NCI-H524 (cell line): ENCODE measurements at places on chromosomes 1 and 21.
A peak's percentile ranks its signal among the peaks of the same experiment; 100 is the strongest.

- no peak for DNase-seq
These were observed 2.3 kb upstream of the RIPK4 start for GRCh38 chr21:41769111-41769510.

- DNase-seq, result no peak
These were observed 26.4 kb downstream of the PLXNA2 start for GRCh38 chr1:208217781-208218180.

- DNase-seq, result no peak
These were observed 149.5 kb upstream of the B3GALT2 start for GRCh38 chr1:193335806-193336428.

DNA sequence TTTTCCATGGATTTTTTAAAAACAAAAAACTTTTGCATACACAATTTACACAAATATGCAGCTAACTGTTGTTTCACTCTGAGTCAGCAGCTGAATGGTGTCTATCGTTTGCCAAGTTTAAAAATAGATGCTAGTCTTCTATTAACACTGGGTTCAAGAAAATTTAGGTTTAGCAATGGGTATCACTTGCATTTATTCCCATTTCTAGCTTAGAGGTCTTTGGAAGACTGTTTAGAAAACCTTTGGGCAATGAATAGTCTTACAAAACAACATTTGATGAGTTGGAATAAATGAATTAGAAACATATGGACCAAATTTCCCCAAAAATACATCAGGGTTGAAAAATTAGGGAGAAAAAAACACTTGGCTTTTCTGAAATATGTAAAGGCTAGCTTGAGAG is 165.8 kb downstream of the LYPLAL1 start:
- DNase-seq, result no peak

DNA sequence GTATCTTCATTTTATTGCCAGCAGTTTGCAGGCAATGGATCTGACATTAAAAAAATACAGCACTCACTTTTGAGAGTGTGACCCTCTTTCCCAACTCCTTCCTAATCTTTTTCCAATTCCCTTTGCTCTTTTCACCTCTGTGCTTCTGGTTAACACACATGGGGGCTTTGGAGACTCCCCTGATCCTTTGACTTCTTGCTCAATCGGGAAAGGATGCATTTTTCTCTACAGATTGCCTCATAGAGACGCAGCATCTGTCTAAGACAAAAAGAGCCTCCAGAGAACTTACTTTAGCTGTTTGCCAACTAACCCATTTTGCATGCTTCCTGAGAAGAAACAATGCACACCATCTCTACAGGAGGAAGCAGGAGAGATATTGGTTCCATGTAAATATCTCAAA is 378.3 kb downstream of the PBX1 start:
- DNase-seq, result no peak

DNA sequence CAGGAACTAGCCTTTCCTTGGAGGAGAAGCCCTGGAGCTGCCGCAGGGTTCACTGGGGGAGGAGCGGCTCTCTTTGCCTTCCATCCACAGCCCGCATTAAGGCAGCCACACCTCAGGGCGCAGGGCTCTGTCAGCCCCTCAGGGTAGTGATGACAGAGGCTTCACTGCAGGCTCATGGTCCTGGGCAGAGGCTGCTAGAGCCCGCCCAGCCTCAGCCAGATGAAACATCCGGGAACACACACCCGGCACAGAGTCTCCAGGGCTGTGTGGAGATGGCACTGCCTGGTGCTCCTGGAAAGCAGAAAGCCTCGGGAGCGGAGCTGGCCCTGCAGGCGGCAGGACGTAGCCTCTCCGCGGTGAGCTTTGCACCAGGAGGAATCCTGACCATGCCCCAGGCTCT is 29.4 kb upstream of the PEX10 start:
- no peak for DNase-seq

GRCh38 chr1:101235696-101236515 is 913 bp upstream of the S1PR1 start:
- DNase-seq, result peak; percentile 45

DNA sequence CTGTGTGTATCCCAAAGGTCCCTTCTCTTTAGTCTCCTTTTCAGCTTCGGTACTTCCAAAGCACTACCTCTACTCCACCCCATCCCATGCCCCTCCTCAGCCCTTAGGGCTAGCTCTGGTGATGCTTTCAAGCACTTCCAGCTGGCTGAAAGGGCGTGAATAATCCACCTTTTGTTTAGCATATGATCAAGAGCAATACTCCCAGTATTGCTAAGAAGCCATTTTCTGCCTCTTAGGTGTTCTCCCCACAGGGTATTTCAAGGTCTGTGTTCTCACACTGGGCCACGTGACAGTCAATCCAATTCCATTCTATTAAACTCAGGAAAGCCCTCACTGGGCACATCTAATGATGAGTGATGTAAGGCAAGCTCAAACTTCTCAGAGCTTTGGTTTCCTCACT is 298.5 kb upstream of the PROX1 start:
- DNase-seq, result no peak

DNA sequence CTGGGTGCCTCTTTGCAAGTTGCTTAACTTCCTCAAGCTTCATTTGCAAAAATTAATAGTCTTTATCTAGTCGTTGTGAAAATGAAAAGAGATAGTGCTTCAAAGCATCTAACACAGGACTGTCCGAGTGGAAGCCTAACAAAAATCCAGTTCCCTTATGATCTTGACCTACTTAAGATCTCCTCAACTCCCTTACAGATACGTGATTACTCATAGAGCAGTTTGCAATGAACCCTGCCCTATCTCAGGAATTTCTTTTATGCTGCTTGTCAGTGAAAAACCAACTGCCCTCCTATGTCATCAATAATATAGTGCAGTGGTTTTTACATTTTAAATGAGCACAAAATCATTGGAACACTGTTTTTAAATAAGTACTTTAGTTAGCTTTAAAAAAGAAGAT is 314.3 kb downstream of the BACH1 start:
- DNase-seq, result no peak

DNA sequence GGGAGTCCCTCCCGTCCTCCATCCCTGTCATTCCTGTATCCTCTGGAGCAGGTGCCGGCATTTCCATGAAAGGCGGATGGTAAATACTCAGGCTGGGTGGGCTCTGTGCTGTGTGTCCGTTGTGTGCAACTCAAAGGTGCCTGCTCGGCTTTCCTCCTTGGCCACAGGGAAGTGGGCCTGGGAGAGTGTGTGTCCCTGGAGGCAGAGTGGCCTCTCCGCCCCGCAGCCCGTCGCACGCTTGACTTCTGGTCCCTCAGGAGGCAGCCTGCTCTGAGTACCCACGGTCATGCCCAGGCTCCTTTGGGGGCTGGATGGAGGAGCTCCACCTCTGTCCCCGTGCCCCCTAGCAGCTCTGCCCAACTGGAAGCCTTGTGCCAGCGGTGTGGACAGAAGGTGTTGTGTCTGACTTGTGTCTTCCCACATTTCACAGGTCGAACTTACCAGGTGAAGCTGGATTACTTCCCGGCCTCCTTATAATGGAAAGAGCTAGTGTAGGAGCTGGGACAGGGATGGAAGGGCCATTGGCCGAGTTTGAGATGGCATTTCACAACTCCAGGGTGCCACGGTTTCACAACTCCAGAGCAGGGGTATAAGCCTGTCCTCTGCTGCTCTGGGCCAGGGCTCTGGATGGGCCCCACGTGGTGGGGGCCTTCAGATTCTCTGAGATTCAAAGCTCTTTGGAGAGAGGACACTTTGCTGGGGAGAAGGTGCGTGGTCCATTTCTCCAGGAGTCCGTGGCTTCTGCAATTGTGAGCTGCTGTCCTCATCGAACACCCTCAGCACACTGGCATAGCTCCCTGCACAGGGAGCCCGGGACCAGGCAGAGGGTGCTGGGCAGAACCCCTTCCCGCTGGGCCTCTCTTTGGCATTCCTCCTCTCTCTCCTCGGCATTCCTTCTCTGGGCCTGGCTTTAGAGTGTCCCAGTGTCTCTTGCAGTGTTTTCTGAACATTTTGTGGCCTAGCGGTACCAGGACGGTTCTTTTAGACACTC is 152.7 kb upstream of the COL6A1 start:
- no peak for DNase-seq

DNA sequence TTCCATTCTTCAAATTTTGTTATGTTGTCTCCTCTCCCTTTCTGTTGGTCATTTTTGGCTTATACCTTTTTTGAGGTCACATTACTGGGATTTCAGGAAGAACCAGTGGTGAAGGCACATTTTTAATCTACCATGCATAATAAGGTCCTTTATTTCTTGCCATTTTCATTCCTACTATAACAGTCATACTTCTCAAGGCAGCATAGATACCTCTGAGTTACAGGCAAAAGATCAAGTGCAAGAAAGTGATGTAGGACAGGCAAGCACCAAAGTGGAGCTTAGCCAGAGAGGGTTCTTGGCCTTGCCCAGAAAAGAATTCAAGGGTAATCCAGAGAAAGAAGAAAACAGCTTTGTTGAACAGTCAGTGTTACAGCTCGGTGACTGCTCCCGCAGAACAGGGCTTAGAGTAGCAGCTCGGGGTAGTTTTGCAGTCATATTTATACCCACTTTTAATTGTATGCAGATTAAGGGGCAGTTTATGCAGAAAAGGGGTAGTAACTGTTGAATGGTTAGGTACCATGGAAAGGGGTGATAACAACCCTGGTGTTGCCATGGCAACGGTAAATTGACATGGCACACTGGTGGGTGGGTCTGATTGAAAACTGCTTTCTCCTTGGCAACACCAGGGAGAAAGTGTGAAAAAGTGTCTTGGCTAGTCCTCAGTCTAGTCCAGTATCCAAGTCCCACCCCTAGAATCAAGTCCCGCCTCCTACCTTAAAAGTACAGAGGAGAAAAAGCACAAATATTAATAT is 39.6 kb upstream of the DOCK7 start:
- DNase-seq, result no peak

- no peak for DNase-seq
These were observed 84.1 kb upstream of the PRDX6 start for GRCh38 chr1:173392895-173393658.

DNA sequence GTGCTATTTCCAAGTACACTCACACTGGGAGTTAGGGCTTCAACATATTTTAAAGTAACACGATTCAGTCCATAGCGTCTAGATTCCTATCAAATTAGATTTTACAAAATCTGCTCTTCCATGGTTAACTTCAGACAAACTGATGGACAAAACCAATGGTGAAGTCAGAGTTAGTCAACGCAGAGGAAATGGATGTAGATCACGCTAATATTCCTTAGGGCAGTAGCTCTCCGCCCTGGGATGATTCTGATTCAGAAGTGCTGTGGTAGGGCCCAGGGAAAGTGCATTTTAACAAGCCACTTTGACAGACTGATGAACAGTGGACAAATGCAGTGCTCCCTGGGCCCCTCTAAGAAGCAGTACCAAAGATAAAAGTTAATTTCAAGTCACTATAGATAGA is 83.2 kb downstream of the HIVEP3 start:
- DNase-seq, result no peak

DNA sequence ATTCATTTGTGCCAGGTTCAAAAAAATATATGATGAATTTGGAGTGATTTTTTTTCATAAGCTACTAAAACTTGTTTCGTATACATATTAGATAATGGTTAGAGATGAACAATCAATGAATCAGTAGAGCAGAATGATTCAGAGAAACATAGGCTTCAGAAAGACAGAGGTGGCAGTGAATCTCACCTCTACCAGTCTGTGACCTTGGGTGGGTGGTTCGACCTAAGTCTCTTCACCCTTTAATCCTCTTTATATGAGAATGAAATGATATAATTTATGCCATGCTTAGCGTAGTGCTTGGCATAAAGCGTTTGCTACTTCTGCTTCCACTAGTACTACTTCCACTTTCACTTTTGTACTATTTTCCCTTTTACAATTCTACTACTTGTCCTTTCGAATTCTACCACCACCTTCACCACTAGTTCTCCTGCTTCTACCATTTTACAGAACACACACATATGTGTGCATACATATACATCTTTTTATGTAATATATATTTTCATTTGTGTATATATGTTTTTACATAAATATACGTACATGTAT is 45.1 kb downstream of the FYB2 start:
- no peak for DNase-seq

DNA sequence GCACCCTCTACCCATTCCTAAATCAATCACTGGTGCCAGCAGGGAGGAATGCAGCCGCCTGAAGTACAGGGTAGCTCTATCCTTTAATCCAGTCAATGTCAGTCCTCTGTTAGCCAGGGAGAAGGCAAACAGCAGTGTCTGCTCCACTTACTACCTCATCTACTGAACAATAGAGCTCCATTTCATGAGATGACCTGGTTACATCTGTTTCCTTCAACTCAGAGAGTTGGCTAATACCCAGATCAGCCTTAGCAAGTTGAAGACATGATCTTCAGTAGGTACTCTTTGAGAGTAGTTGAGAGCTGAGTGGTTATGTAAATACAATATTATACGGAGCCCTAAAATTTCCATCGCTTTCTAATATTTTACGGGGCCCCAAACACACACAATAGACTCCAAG is 46.1 kb upstream of the CD34 start:
- no peak for DNase-seq

DNA sequence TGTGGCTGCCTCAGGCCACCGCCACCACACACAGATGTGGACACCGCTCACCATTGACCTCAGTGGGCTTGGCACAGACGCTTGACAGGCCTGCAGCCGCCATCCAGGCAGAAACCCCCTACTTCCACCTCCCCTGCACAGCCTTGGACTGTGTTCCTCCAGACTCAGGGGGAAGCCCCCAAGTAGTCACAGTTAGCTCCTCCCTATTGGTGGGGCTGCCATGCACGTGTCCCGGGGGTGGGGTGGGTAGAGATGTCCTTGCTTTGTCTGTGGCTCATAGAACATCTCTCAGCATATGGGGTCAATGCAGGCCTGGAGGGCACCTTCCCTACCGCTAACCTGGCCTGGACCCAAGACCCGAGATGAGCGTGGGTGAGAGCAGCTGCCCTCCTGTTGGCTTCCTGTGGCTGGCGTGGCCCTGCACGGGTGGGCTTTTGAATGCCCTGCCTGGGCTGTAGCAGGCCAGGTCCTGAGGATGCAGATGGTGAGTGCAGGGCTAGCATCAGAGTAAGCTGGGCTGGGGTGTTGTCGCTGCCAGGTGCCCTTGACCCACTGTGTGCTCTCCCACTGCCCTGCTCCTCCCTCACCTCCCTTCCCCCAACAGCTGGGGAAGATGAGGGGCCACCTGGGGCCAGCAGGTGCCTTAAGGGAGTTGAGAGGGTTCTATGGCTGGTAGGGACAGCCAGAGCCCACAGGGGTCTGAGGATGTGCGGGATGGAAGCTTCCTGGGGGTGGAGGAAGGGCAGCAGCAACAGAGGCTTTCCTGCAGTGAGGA is 6.2 kb downstream of the CROCC start:
- DNase-seq, result no peak

GRCh38 chr1:66556161-66556611 is 22.2 kb downstream of the SGIP1 start:
- DNase-seq, result no peak

DNA sequence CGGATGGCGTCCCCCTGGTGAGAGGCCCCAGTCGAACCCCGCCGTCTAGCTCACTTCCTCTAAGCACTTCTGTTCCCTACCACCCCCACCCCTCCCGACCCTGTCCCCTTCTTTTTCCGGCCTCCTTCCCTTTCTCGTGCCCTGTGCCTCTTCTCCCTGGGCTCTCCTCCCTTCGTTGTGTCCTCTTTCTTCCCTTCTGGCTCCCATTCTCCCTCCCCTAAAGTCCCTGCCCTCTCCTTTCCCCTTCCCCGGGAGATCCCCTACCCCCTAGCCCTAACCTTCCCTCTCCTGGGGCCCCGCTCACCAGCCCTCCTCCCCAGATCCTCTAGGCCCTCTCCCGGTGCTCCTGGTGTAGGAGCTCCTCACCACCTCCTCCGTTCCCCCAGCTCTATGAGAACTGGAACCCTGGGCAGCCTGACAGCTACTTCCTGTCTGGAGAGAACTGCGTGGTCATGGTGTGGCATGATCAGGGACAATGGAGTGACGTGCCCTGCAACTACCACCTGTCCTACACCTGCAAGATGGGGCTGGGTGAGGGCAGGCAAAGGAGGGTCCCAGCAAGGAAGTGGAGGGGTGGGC is 15.9 kb downstream of the BCAN start:
- DNase-seq, result no peak

GRCh38 chr21:18000981-18001686 is 182.0 kb upstream of the C21orf91 start:
- DNase-seq, result no peak
